Fibroblast of lung (primary cell): ENCODE measurements at places on chromosomes 12 and 14. TPM values are rescaled to one million over a fixed set of nuclear protein-coding genes. Genes with fewer than 3 reads are reported as not detected.
A peak's percentile ranks its signal among the peaks of the same experiment; 100 is the strongest.

The ACOT6 gene
- total RNA-seq, result not detected in 2 replicates

DNA sequence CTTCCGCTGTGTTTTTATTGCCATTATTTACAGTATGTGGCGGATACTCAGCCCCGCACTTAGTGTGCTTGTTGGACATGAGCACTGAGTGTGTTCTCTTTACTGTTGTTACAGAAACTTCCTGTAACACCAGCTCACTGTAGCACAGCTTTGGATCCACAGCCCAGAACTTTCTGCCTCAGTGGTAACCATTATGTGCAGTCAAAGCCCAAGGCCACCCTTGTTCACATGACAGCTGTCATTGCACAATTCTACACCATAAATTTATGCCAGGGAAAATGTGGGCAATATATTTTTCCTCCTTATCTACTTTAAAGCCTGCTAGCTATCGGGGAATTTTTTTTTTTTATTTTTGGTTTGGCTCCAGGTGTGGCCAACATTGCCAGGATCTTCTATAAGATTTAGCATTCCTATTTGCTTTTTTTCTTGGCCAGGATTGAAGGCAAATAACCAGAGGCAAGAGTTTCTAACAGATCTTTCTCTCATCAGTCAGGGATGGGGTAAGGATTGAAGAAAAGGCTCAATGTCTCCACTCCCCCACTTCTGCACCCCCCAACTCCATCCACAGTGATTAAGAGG is 176.0 kb upstream of the PELI2 start:
- no peak overlapping the region for H3K4me3 ChIP-seq
- no peaks in the 10 kb centered on the region for H3K36me3 ChIP-seq
- H3K4me1 ChIP-seq, result no peaks in the 10 kb centered on the region
- no peaks in the 10 kb centered on the region for H3K27me3 ChIP-seq
- H3K27ac ChIP-seq, result no peak overlapping the region

DNA sequence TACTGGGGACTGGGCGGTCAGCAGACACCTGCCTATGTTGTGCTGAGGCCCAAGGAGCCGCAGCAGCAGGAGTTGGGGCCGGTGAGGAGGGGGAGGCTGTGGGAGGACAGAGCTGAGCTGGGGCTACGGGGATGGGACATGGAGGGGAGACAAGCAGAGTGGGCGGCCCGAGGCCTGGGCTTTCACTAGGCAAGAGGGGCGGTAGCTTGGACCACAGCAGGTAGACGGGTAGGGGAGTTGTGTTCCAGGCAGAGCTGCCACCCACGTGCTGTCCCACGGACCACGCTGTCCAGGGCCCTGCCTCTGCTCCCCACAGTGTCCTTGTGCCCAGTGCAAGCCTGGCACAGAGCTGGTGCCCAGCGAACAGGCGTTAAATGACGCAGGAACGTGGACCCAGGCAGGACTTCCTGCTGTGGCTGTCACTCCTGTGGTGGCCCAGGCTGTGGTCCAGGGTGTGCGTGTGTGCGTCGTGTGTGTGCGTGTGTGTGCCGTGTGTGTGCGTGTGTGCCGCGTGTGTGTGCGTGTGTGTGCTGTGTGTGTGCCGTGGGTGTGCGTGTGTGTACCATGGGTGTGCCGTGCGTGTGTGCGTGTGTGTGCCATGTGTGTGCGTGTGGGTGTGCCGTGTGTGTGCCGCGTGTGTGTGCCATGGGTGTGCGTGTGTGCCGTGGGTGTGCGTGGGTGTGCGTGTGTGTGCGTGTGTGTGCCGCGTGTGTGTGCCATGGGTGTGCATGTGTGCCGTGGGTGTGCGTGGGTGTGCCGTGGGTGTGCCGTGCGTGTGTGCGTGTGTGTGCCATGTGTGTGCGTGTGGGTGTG is 6.8 kb downstream of the CEP170B start:
- no peak overlapping the region for H3K27ac ChIP-seq
- no peak for DNase-seq

DNA sequence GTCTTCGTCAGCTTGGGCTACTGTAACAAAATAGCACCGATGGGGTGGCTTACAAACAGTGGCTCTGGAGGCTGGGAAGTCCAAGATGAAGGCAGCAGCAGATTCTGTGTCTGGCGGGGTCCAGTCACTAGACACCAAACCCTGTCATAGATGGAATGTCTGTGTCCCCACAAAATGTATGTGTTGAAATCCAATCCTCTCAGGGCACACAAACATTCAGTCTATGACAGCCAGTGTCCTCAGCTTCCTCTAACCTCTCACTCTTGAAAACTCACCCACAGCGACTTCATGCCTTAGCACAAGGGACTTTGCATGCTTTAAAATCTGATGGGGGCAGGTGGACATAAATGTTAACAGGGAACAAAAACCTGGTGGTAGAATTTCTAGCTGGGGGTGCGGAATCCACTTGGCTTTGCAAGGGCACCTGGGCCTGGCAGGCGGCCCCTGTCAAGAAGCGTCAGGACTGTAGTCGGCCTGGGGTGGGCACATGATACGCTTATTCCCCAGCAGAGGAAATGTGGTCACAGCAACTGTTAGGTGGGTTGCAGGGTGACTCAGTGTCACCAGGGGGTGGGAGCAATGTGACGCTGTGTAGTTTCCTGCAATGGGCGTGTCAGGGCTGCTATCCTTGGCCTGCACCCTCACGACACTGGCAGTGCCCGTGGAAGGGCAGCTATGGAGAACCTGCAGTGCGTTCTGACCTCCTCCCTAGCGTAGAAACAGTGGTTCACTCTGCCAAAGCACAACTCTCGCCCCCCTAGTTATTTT is 17.7 kb downstream of the RIN3 start:
- no peaks in the 10 kb centered on the region for H3K36me3 ChIP-seq
- no peak overlapping the region for H3K4me3 ChIP-seq
- no peak overlapping the region for H3K27ac ChIP-seq

DNA sequence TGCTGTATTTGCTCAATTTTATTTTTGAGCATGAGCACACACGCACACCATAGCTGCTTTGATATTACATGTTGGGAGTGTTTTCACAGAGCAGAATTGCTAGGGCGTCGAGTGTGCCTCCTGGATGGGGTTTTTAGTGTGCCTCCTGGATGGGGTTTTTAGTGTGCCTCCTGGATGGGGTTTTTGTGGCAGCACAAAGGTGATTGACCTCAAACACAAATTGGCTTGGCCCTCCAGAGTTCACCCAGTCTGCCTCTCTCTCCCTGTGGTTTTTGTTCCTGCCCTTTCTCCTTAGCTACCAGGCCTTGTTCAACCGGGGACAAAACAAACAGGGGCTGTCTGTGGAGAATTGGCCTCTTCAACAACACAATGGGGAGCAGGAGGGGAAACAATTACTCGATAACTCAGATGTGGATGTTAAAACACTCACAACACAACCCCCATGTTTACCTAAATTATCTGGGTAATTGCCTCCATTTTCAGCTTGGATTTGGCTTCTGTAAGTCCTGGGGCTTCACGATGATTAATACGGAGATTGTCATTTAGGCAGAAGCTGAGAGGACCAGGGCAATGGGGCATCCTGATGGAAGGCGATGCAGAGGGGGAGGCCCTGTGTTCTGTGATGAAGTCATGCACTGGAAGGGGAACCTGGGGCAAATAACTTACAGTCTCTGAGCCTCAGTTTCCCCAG is 26.9 kb downstream of the TBX3 start:
- no peaks in the 10 kb centered on the region for H3K4me1 ChIP-seq
- H3K36me3 ChIP-seq, result no peaks in the 10 kb centered on the region
- H3K27me3 ChIP-seq, result no peaks in the 10 kb centered on the region
- H3K4me3 ChIP-seq, result no peak overlapping the region

DNA sequence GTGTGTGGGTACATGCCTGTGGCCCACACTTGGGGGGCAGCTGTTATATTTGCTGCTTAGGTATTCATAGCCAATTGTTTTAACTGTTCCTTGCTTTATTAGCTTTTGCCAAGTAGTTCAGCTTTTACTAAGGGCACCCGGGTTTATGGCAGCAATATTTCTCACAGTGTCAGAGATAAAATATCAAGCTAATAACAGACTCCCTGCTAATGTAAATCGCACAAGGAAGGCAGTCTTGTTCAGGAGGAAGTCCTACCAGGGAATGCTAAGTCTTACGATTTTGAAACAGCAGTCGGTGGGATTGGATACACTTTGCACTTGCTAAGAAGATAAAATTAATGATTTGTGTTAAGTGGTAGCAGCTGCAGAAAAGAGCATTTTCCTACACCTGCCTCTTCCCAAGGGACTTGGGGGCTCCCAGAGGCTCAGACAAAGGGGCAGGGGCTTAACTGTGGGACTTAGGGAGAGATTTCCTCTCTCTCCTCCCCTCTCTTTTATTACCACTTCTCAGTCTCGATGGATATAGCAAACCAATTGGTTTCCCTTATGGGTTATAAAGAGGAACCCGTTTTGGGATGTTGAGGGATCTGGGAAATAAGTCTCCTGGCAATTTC is 175.1 kb downstream of the NRXN3 start:
- DNase-seq, result no peak
- no peaks in the 10 kb centered on the region for H3K36me3 ChIP-seq
- H3K27ac ChIP-seq, result no peak overlapping the region
- H3K4me3 ChIP-seq, result no peak overlapping the region
- H3K4me1 ChIP-seq, result no peaks in the 10 kb centered on the region

GRCh38 chr12:12007001-12007712 is 63.6 kb upstream of the BCL2L14 start:
- no peak overlapping the region for H3K4me3 ChIP-seq
- H3K4me1 ChIP-seq, result peaks cover 10% of the 10 kb centered on the region
- H3K27me3 ChIP-seq, result no peaks in the 10 kb centered on the region

GRCh38 chr14:60064491-60065072 is 27.1 kb upstream of the PCNX4 start:
- H3K36me3 ChIP-seq, result no peaks in the 10 kb centered on the region
- H3K4me1 ChIP-seq, result no peaks in the 10 kb centered on the region
- no peak overlapping the region for H3K27ac ChIP-seq
- peak; percentile 27 for DNase-seq

DNA sequence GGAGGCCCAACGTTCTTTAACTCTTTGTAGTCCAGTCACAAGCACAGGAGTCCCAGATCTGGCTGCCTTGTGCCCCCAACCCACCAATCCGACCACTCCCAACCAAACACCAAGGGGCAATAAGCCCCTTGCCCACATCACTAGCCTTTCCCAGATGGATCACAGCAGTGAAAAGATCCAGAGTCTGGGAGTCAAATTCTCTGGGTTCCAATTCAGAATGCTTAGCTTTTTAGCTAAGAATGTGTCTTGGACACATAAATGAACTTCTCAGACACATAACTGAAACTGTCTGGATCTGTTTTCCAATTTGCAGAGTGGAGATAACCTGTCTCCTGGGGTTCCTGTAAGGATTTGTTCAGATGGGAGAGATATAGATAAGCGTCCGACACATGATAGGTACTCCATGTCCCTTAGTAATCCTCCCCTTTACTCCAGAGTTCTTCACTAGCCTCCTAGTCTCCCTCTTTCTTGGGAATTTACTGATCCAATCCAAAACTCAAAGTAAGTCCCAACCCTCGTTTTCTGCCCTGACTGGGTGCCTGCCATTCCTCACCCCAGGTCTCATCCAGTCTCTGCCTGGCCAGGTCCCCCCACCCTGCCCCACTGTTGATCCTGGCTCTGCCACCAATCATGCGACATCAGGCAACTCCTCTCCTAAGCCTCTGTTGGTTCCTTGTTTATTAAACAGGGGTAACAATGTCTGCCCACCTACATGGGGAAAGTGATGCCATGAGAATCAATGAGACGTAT is 439 bp upstream of the TNFRSF1A start:
- H3K4me3 ChIP-seq, result peak overlapping the region; percentile 78
- peaks cover 36% of the 10 kb centered on the region for H3K4me1 ChIP-seq
- no peak for DNase-seq
- H3K27ac ChIP-seq, result peak overlapping the region; percentile 99
- H3K27me3 ChIP-seq, result no peaks in the 10 kb centered on the region

DNA sequence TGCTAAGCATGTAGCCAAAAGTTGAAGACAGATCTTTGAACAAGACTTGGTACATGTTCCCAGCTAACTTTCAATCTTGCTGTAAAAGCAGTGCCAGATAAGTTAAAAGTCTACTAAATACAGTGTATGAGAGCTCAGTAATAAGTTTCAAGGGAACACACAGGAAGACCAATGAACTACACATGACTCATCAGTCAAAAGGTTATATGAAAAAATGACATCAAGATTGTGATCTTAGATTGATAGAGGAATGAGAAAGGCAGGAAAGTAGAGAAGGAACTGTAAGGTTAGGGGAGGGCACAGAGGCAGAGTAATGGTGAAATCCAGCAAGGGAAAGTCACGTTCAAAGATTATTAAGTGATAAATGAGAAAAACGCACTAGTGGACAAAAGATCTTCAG is 249.9 kb upstream of the FLRT2 start:
- no peak overlapping the region for H3K4me3 ChIP-seq
- H3K36me3 ChIP-seq, result no peaks in the 10 kb centered on the region
- H3K27me3 ChIP-seq, result no peaks in the 10 kb centered on the region
- DNase-seq, result no peak
- no peaks in the 10 kb centered on the region for H3K4me1 ChIP-seq

DNA sequence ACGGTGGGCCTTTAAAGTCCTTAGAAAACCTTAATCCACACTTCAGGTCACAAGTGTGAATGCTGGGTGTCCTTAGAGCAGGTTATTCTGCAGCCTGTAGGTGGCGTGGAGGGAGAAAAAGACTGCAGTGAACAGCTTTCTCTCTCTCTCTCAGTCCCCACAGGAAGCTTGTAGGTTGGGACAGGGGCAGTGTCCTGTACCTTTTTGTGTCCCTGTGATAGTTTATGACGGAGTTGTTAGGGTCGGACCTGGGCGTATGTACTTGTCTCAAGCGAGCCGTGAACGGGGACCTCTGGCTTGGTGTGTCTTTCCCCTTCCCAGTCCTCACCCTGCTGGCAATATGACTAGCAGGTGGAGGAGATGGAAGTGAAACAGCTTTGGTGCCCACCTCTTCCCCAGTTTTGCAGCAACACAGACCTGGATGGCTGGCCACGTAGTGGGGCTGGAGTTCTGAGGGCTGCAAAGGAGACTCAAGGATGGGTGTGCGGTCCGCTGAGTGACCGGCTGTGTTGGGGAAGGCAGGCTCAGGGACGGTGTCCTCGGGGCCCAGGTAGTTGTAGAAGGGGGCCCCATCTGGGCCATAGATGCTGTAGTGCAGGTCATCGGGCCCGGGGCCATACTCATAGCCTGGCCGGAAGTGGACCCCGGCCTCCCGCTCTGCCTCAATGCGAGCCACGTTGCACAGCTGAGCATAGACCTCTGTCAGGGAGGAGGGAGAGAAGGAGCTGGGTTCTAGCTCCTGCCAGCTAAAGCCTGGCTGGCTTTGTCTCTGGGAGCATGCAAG is 8.9 kb downstream of the ISCA2 start:
- H3K27me3 ChIP-seq, result no peaks in the 10 kb centered on the region
- H3K4me3 ChIP-seq, result no peak overlapping the region
- no peaks in the 10 kb centered on the region for H3K4me1 ChIP-seq
- no peak overlapping the region for H3K27ac ChIP-seq
- peak; percentile 53 for DNase-seq
- peaks cover 56% of the 10 kb centered on the region for H3K36me3 ChIP-seq

DNA sequence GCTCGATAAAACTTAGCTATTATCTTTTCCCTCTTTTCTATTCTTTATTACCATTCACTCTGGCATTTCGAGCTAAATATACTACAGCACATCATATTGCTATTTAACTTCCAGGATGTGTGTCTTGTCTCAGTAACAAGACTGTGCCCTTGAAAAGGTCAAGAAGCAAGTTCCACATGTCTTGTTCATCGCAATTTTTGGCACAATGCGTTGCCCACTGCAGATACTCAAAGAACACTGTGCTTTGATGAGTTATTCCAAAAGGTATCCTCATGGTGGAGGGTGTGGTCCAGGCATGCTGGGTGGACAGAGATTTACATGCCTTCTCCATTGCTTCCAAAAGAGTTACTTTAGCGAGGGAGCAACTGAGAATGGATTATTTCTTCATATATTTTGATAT is 6.6 kb downstream of the E2F7 start:
- H3K27ac ChIP-seq, result no peak overlapping the region
- no peaks in the 10 kb centered on the region for H3K27me3 ChIP-seq
- H3K36me3 ChIP-seq, result no peaks in the 10 kb centered on the region
- DNase-seq, result peak; percentile 94
- no peak overlapping the region for H3K4me3 ChIP-seq
